ENCODE measurements at places on chromosomes 13 and 19. TPM values are rescaled to one million over a fixed set of nuclear protein-coding genes. Genes with fewer than 3 reads are reported as not detected.

Gene PRSS57
- total RNA-seq: not detected

Gene SHANK1
- 3.9 TPM for total RNA-seq

GRCh38 chr19:33192010-33192409 lies 2.1 kb upstream of the LRP3 start:
- DNase-seq: peak; percentile 69
- peaks cover 30% of the 10 kb centered on the region for H3K27me3 ChIP-seq
- no peaks in the 10 kb centered on the region for H3K36me3 ChIP-seq
- H3K4me3 ChIP-seq: no peak overlapping the region
- peaks cover 5% of the 10 kb centered on the region for H3K4me1 ChIP-seq

DNA sequence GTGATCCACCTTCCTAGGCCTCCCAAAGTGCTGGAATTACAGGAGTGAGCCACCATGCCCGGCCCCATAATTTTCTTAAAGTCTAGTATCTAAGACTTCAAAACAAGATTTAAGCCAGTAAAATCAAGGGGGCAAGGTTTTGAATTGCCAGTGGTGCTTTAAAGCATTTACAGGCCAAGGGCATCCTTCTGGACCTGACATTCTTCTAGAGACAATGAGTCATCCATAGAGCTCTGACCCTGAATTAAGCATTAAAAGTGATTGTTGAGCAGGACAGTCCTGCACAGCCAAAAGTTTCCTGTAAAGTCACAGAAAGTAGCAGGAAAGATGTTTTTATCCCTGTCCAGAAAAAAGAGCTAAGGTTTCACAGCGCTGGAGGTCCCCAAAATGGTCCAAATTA lies 50.9 kb upstream of the ATP12A start:
- H3K27me3 ChIP-seq: no peaks in the 10 kb centered on the region
- no peak overlapping the region for H3K27ac ChIP-seq
- peaks cover 41% of the 10 kb centered on the region for H3K4me1 ChIP-seq
- DNase-seq: no peak
- no peaks in the 10 kb centered on the region for H3K36me3 ChIP-seq

DNA sequence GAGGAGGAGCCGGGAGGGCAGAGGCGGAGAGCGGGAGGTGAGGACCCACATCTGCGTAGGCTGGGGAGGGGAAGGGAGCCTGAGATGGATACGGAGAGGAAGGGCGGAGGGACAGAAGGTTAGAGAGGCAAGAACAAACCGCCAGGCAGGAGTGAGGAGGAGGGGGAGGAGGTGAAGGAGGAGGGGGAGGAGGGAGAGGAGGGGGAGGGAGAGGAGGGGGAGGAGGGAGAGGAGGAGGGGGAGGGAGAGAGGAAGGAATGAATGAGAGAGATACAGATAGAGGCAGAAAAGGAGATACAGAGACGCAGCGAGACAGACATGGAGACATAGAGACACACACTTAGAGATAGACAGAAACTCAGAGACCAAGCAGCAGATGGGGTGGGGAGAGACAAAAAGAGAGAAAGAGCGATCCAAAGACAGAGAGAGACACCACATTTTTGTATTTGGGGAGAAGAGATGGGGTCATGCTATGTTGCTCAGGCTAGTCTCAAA lies 782 bp upstream of the CA11 start:
- DNase-seq: no peak
- peaks cover 9% of the 10 kb centered on the region for H3K4me1 ChIP-seq
- H3K27me3 ChIP-seq: no peaks in the 10 kb centered on the region
- peak overlapping the region; percentile 85 for H3K4me3 ChIP-seq
- no peaks in the 10 kb centered on the region for H3K36me3 ChIP-seq

DNA sequence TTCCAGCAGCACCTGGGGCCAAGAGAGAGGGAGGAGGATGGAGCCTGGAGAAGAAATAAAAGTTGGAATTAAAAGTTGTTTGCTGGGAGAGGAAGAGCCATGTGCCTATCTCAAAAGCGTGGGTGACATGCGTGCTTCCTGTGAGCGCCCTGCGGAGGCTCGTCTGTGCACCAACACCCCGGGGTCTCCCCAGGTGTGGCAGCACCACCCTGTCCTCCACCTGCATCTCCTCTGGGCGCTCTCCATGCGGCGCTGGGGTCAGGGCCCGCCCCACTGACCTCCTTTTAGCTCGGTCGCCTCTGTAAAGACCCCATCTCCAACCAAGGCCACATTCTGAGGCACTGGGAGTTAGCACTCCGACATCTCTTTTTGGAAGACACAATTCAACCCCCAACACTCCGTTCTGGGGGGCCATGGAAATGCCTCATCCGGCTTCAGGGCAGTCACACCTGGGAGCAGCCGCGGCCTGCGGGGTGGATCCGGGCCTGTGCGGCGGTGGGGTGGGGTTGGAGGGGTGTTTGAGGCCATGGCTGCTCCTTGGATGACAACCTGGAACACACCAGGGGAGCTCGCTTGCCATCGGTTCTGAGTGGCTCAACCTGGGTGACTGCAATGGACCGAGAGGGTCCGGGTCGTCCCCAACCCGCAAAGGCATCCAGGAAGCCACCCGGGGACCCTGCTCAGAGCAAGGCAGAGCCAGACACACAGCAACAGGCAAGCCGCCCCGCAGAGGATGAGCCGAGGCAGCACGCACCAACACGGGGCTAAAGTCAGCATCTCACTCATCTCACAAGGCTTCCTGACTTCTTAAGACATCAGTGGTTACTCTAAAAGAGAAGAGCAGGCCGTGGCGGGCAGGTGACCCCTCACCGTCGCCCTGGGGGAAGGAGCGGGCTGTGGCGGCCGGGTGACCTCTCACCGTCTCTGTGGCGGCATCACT lies 79.4 kb upstream of the MCF2L start:
- H3K4me3 ChIP-seq: no peak overlapping the region
- DNase-seq: no peak
- no peak overlapping the region for H3K27ac ChIP-seq
- peaks cover 45% of the 10 kb centered on the region for H3K4me1 ChIP-seq
- peaks cover 40% of the 10 kb centered on the region for H3K27me3 ChIP-seq

GRCh38 chr19:1213391-1214286 lies 8.1 kb downstream of the STK11 start:
- no peaks in the 10 kb centered on the region for H3K27me3 ChIP-seq
- peak overlapping the region; percentile 73 for H3K27ac ChIP-seq
- peaks cover 44% of the 10 kb centered on the region for H3K4me1 ChIP-seq
- H3K36me3 ChIP-seq: peaks cover 14% of the 10 kb centered on the region
- H3K4me3 ChIP-seq: no peak overlapping the region
